Fibroblast of upper back skin (primary cell): ENCODE measurements at places on chromosomes 7 and 10.
A peak's percentile ranks its signal among the peaks of the same experiment; 100 is the strongest.

GRCh38 chr7:127413962-127414361 is 21.5 kb upstream of the ZNF800 start:
- no peak for DNase-seq

DNA sequence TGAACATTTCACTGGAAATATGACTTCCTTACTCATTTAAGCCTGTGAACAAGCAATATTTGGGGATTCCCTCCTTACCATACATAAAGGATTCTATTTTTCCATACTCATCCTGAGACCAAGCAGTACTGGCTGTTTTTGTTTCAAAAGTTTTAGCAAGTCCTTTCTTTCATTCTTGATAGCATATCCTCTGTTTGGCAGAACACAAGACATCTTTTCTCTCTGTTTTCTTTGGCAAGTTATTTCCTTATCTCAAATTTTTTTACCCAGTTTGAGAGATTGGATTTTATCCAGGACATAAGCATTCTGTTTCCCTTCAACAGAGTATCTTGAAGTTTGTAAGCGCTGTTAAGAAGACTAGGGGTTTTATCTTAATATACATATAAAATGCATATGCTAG is 3.0 kb upstream of the WASL start:
- DNase-seq, result peak; percentile 5

- peak; percentile 81 for DNase-seq
These were observed 1.2 kb downstream of the KLF6 start for GRCh38 chr10:3783682-3784432.

DNA sequence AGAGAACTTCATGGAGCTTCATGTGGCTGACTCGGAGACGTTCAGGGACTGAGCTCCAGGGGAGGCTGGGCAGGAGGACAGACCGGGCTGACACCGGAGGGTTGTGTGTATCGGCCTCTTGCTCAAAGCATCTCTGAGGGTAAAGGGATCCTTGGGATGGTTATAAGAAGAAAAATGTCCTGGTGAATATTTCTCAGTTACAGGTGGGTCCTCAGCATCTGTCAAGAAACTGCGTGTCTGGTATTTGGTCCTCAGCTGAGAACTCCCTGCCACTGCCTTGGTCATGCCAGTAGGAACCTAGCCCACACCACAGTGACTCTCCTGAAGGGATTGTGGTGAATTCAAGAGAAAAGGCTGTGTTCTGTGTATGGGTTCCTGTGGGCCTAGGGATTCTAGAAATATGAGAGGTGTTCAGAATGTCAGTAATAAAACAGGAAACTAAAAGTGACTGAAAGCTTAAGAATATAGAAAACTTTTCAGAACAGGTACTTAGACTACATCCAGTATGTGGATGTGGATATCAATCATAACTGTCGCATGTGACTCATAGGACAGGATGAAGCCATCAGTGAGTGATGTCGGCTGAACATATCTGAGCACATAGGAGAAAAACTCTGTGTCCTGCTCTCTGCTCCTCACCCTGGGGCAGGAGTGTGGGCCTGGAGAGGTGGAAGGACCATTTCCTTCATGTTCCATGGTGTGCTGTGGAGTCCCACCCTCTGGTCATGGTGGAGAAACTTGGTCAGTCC is 28.4 kb downstream of the MBL2 start:
- DNase-seq, result no peak

DNA sequence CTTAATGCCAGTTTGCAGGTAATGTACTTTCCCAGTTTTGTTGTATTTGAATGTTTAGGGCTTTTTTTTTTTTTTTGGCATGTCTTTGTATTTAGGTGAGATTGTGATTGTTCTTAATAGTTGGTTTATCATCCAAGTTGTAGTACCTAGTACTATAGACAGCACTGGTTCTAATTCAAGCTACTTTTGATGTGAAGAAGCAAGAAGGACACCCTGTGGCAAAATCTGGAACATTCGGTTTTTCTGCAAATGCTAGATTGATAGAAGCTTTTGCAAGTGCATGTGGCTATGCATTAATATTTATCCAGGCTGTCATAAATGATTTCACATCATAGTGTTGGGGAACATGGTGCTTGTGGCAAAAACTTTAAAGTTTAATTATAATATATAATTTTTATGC is 248.9 kb downstream of the FOXP2 start:
- peak; percentile 45 for DNase-seq

- DNase-seq, result no peak
These were observed 74.8 kb downstream of the PARD3 start for GRCh38 chr10:34740321-34740720.

- DNase-seq, result no peak
These were observed 2.4 kb downstream of the GPR158 start for GRCh38 chr10:25177093-25177753.

DNA sequence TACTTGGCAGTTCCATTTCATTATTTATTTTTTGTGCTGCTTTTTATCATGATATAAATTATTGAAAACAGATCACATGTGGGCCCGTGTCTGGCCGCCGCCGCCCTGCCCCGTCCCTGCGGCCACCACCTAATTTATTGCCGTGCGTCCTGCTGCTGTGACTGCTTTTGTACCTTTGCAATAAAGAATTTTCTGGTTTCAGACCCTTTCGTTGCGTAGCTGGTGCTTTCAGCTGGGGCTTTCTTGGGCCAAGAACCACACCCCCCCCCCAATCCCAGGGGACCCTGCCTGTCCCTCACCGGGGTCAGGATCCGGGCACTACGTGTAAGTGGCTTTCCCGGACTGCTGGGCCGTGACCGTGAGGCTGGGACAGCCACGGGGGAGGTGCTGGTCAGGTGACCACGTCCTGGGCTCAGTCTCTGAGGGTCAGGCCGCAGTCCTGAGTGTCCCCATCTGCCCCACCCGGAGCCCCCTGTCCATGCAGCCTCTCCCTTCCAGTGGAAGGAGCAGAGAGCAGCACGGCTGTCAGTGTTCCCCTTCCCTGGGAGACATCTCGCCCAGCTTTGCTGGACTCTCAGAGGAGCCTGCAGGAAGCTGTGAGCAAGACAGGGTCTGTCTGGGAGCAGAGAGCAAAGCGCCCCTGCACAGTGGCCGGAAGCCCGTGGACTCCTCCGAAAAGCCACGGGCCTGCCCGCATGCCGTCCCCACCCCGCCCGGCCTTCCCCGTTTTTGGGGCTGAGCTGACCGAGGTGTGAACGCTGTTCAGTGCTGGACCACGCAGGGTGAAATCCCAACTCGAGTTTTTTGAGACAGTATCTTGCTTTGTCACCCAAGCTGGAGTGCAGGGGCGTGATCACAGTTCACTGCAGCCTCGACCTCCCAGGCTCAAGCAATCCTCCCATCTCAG is 12.6 kb downstream of the MAFK start:
- no peak for DNase-seq

- DNase-seq, result peak; percentile 25
These were observed 37.2 kb downstream of the ERLIN1 start for GRCh38 chr10:100148353-100149211.

- DNase-seq, result peak; percentile 99
These were observed 126.2 kb downstream of the PRPF18 start for GRCh38 chr10:13712837-13713581.

DNA sequence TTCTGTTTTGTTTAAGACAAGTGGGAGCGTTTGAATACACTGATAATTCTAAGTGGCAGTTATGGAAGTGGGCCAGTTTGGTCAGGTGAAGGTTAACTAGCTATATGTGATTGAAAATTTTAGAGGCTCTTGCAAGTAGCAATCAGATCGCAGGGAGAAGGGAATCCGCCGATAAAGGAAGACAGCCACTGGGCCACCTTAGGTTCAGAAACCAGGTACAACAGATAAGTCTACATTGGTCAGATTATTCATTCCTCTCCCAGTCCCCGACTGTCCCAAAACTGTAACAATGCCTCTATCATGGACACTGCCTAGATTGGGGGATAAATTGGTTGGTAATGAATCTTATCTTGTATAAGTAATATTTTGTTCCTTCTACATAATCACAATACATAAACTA is 8.9 kb downstream of the ANK3 start:
- no peak for DNase-seq

DNA sequence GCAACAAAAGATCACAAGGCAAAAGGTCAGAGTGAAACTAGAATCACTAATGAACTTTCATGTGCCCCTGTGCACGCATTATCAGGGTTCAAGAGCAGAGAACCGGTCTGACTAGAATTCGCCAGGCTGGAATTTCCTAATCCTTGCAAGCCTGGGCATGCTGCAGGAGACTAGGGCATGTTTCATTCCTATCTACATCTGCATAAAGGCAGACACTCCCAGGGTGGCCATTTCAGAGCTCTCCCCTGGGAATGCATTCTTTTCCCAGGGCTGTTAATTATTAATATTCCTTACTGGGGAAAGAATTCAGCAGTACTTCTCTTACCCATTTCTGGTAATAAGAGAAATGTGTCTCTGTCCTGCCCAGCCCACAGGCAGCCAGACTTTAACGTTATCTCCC is 90.5 kb downstream of the CDC14C start:
- DNase-seq, result no peak

GRCh38 chr7:101560856-101561255 is 68.2 kb downstream of the MYL10 start:
- DNase-seq, result no peak

- DNase-seq, result peak; percentile 32
These were observed 268.9 kb upstream of the SEMA3C start for GRCh38 chr7:81187753-81188152.

GRCh38 chr10:26739071-26739631 is 41.6 kb downstream of the PDSS1 start:
- DNase-seq, result no peak

GRCh38 chr7:47404010-47404409 is 177.9 kb downstream of the TNS3 start:
- no peak for DNase-seq

DNA sequence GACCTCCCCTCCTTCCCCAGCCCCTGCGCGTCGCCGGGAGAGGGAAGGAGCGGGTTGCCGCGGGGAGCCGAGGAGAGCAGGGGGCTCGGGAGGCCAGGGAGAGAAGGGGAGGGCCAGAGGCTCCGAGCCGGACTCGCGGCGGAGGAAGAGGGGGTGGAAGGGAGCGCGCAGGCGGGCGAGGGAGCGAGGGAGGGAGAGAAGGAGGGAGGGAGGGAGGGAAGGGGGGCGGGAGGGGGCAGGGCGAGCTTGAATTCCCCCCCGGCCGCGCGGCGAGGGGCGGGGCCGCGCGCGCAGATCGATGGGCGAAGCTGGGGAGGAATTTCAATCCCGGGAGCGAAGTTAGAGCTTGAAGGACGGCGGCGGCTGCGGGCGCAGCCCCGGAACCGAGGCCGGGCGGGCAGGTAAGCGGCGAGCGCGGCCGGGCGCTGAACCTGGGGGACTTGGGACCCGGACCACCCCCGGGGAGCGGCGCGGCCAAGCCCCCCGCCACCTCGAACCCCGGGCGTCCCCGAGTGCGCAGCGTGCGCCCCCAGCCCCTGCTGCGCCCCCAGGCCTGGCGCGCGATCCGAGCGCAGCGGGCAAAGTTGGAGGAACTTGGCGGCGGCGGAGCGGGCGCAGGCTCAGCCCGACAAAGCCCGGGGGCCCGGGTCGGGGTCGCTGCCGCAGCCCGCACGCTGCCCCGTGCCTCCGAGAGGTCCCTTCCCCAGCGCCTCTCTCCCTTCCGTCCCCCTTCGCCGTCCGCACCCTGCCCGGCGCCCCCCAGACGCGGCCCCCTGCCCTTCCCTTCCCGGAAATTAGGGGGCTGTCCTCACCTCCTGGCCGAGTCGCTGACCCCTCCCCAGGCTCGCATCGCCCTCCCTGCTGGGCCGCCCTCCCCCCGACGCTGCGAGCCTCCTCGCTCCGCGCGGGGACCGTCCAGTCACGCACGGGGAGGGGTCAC is at the start of gene ELFN1:
Gene ELFN1, plus strand, starts transcription at position 324 of the 940 bp plus-strand sequence. CDS start 74,320 bp downstream, outside the sequence.
- DNase-seq, result peak; percentile 74

GRCh38 chr10:11245510-11245909 is 227.8 kb downstream of the CELF2 start:
- no peak for DNase-seq

GRCh38 chr7:3861941-3862340 is 560.9 kb downstream of the SDK1 start:
- peak; percentile 79 for DNase-seq

- DNase-seq, result peak; percentile 47
These were observed 21.9 kb downstream of the PDCD4 start for GRCh38 chr10:110893559-110894179.

- no peak for DNase-seq
These were observed 854 bp downstream of the MTG1 start for GRCh38 chr10:133394801-133395221.

GRCh38 chr10:77686650-77687417 is 49.2 kb upstream of the KCNMA1 start:
- DNase-seq, result no peak

- no peak for DNase-seq
These were observed 1.3 kb upstream of the RET start for GRCh38 chr10:43075612-43076003.

DNA sequence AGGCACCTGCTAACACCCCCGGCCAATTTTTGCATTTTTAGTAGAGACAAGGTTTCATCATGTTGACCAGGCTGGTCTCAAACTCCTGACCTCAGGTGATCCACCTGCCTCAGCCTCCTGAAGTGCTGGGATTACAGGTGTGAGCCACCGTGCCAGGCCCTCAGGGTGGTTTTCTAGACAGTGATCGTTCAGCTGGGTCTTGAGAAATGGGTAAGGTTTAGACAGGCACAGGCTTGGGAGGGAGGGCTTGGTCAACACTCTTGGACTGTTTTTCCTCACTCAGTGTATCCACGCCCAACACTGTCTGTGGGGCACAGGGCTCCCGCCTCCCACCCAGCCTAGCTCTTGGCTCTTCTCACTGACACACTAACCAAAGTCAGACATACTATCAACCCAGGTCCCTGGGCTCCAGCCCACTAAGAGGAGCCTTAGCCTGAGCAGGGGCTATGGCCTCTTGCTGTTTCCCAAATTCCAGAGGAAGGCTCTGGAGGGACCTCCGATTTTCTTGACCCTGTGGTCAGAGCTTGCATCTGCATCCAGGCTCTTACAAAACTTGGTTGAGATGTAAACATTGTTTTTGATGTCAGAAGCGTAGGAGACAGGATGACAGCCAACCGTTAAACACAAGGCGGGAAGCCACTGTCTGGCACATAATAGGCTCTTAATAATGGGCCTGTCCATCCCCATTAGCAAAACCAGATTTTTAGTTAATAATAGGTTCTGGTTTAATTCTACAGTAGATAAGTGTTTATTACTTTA is 143.9 kb downstream of the PRKAG2 start:
- DNase-seq, result no peak

- DNase-seq, result no peak
These were observed 18.1 kb upstream of the NUP205 start for GRCh38 chr7:135539629-135540028.

- peak; percentile 45 for DNase-seq
These were observed 349.7 kb upstream of the NRP1 start for GRCh38 chr10:33684211-33684611.

DNA sequence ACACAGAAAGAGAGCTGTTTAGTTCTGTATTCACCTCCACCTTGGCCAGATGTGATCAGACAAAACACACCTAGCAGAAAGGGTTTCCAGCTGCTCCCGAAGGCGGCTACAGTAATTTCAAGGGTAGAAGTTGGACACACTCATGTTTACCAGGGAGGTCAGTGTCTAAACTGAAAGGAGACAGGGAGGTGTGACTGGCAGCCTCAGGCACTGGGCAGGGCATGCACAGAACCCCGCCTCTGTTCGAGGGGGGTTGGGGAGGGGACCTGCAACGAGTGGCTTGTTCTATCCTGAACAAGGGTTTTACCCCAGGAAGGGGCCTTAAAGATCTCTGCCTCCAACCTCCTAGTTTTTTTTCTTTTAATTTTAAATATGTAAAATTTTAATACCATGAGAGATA is 49.6 kb downstream of the BPGM start:
- DNase-seq, result no peak

GRCh38 chr10:122199070-122199469 is 72.0 kb upstream of the BTBD16 start:
- no peak for DNase-seq

- DNase-seq, result no peak
These were observed 12.7 kb downstream of the STEAP2 start for GRCh38 chr7:90224195-90224594.
